ENCODE measurements at places on chromosomes 4 and X.

GRCh38 chrX:20284992-20285391 lies 18.3 kb upstream of the RPS6KA3 start:
- no peak for DNase-seq

DNA sequence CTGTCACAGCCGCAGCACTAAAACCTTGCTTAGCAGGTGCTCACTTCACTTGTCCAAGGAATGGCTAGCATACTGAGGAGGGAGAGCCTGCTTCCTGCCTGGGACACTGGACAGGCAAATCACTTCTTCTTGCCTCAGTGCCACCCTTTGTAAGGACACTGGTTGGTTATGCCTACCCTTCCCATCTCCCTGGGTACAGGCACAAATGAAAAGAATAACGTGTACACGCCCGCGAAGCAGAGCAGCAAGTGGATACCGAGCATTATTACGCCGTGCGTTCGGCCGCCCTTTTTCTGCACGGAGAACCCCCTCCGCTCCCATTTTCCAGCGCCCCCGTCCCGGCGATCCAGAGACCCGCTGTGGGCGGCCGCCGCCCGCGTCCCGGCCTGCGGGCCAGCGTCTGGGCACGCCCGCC lies 338 bp upstream of the KLHL2 start:
- DNase-seq, result no peak

DNA sequence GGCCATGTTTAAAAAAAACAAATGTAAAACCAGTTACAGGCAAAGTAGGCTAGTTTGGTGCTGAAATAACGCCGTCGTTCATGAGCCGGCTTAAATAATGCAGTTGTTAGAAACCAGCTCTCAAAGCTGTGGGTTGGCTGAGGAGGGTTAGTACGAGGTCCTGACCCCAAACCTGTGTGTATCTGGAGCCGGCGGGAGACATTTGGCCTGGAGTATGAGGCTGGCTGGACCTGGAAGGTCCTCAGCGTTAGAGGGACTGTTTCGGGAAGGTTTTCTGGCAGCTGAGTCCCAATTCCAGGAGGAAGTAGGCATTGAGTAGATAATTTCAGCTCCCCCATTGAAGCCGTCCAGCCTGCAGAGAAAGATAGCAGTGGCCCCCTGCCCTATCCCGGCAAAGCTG lies 73.4 kb upstream of the PPP2R3B start:
- DNase-seq, result no peak

GRCh38 chrX:15495801-15496200 lies 2.7 kb upstream of the PIR start:
- no peak for DNase-seq

- no peak for DNase-seq
These were observed 296 bp upstream of the ADGRL3 start for GRCh38 chr4:61199873-61200186.

- DNase-seq, result no peak
These were observed 260.7 kb downstream of the SNCA start for GRCh38 chr4:89576246-89576645.

- no peak for DNase-seq
These were observed 477 bp downstream of the KLHL13 start for GRCh38 chrX:118115953-118116712.

DNA sequence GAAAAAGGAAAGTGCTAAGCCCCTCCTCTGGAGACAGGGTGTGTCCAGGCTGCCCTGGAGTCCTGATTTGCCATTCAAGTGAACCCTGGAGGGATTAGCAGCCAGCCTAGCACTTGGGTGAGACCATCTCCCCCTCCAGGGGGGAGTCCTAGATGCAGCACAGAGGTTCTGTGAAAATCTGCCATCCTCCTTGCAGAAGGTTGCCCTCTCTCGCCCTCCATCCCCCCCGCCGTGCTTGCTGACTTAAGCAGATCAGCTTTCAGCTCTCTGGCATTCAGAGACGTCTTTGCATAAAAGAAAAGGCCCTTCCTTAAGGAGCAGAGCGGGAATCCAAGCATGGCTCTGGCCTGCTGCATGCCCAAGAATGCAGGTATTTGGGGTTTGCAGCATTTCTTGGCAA lies 102.1 kb upstream of the SCML1 start:
- DNase-seq, result no peak

DNA sequence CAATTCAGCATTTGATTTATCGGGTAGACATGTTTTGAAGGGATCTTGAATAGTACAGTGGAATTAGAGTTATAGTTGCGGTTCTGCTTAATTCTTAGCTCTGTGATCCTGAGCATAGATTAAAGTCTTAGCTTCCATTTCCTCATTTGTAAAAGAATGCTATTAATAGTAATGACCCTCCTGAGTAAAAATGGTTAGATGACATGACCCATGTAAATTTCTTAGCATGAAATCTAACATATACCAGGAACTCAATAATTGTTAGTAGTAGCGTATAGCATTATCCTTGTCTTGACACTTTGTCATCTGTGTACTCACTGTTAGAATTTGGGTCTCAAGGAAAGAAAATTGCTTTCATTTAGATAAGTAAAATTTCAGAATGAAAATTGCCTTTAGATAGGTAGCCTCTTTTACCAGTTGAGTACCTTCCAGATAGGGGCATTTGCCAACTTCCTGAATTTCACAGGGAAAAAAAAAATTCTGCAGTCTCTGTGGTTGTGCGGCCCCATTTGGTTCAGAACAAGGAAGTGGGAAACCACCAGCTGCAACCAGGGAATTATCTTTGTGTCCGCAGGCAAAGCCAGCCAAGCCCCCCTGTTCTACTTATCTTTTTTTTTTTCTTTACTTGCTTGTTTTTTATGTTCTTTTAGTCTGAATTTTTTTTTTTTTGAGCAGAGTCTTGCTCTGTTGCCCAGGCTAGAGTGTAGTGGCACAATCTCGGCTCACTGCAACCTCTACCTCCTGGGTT lies 86.9 kb downstream of the TMEM164 start:
- DNase-seq, result no peak

DNA sequence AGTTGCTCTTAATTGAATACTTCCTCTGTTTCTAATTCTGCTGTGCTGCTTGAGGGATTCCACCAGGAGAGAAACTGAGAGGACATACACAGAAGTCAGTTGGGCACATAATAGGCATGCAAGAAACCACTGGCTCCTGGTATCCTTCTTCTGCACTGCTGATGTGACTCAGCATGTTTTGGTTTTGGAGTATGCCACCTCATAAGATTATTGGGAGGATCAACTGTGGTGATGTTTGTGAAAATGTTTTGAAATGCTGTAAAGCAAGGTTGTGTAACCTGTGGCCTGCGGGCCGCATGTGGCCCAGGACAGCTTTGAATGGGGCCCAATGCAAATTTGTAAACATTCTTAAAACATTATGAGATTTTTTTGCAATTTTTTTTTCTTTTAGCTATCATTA lies 119.6 kb downstream of the GATB start:
- no peak for DNase-seq

DNA sequence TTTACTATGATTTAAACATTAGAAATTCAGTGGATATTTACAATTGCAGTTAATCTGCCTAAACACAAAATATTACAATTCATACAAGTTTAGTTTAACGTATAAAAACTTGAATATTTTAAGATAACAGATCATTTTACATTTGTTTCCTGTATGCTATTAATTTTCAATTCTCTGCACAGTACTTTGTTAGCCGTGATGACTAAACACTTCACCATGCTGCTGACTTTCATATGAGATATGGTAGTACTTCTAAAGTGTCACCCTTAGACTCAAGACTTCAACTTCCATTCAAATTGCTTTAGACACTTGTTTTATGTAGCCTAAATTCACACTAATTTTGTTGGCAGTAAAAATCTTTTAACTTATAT lies 1646.4 kb upstream of the ADGRL3 start:
- DNase-seq, result no peak

GRCh38 chr4:38783109-38783460 lies 295 bp upstream of the TLR10 start:
- no peak for DNase-seq

DNA sequence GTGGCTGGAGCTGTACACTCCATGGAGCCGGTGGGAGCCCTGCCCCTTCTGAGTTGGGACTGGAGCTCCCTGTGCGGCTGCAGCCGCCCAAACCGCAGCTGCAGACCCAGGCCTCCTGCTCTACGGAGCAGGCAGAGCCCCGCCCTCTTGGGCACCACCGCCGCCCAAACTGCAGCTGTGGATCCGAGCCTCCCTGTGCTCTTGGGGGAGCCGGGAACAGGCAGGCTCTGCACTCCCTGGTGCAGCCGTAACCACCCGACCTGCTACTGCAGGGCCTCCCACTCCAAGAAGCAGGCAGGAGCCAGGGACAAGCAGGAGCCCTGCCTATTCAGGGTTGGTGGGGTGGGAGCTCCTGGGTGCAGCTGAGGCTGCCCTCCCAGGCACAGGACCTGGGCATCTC lies 237.5 kb upstream of the ATP6AP2 start:
- DNase-seq, result no peak

- DNase-seq, result no peak
These were observed 6.3 kb downstream of the CA5B start for GRCh38 chrX:15744181-15744867.

DNA sequence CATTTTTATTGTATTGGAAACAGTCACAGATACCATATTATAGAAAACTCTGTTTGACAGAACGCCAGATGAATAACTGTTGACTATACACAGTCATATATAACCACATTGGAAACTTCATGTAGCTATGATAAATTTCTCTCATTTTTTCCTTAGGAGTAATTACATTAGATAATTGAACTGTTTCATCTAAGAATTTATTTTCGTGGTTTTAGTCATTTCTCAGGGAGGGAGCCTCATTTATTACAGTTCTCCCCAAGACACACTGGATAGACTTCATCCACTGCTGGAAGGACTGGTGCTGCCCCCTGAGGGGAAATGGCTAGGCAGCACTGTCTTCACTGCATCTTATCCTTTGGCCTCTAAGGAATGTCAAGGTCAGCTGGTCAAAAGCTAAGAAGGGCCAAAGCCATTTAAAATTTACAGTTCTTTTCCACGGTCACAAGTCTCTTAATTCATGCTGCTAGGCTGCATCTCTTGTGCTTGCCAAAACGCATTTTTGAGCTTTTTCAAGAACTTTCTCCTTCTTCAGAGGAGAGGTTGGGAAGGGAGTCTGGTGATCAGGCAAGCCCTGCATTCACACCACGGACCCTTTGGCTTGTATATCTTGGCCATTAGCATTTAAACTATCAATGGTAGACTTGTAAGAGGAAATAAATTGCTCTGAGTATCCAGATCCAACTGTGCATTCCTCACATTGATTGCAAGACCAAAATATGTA lies 145.1 kb downstream of the CBR4 start:
- DNase-seq, result no peak

DNA sequence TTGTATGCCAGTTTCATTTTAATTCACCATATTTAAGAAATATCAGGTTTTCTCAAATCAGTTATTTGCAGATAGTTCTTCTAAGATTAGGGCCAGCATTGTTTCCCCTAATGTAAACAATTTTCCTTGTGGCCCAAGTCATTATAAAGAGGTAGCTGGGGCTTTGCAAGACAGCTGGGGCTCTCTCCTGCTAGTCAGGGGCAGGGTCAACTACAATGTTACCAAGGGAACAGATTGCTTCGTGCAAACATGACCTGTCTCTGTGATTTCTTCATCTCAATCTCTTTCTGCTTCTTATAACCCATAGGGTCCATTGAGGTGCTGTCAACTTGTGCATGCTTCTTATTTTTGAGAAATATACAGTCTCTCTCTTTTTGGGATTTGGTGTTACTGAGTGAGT lies 12.1 kb downstream of the ARMCX6 start:
- DNase-seq, result no peak

GRCh38 chrX:18994713-18995112 lies 10.8 kb upstream of the PHKA2 start:
- DNase-seq, result no peak

DNA sequence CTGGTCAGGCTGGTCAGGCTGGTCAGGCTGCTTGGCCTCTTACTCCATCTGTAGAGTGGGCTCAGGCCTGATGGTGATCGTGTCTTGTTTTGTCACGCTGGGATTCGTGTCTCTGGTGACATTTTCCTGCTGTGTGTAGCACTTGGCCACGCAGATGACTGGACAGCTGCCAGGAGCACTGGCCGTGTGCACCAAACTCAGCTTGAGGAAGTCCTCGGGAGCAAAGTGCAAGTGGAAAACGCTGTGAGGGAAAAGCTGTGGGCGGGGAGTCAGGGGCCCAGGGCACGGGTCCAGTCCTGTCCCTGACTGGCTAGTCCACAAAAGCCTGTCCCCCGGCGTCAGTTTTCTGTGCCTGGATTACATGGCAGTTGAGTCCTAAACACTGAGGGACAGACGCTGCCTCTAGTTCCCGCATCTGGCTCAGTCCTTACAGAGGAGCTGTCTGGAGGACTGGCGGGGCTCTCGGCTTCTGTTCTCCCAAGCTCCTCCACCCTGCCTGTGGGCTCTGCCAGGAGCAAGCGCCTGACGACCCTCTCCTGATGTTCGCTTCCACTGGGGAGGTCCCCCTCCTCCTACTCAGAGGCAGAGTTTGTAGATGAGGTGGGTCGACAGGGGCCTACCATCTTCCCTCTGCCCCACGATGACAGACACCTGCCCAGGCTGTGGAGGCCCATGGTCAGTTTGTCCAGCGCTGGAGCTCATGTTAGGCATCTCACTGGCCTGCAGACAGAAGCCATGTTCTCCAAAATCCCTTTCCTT lies 35.9 kb upstream of the GRPEL1 start:
- no peak for DNase-seq

DNA sequence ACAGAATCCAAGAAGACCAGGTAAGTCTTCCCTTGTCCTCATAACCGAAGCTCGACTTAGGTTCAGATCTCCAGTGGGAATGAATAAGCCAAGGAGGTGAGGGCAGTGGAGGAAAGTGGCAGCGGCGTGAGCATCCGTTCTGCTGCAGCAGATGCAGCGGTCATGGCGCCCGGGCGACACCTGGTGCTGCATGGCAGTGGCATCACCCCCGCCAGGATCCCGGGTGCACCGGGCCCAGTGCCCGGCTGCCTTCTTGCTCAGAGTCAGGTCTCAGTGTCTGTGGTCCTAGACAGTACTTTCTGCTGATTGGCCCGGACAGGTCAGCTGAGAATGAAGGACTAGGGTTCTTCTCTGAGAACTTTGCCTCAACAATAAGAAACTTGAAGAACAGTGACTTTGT lies 83.4 kb upstream of the SORBS2 start:
- DNase-seq, result no peak

DNA sequence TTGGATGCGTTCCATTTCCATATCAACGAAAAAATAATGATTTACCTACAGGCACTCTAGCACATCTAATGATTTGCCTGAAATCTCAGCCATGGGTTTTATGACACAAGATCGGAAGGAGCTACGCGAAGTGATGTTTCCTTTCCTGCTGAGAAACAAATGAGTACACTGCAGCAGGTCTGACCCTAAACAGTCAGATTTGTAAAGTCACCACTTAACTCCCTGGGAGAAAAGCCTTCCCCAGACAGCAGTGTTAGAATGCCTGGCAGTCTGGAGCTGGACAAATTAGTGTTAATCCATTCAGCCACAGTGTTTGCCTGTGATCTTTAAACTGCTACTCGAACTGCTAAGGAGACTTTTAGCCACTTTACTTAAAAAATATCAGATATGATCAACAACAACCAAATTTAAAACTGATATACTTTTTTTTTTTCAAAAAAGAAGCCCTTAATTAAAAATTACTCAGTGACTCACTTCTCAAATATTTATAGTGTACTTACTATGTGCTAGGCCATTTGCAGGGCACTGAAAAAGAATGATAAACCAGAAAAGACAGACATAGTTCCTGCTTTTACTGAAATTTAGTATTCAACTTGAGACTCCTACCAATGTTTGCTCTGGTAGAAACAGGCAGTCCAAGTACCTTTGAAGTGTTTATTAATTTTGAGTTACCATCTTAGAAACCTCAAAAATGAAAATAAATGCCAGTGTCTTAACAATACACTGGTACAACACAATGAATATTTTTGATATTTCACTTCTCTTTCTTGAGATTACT lies 104.5 kb downstream of the SHISA3 start:
- no peak for DNase-seq
